ENCODE measurements at places on chromosomes 3 and 15.
A peak's percentile ranks its signal among the peaks of the same experiment; 100 is the strongest.

DNA sequence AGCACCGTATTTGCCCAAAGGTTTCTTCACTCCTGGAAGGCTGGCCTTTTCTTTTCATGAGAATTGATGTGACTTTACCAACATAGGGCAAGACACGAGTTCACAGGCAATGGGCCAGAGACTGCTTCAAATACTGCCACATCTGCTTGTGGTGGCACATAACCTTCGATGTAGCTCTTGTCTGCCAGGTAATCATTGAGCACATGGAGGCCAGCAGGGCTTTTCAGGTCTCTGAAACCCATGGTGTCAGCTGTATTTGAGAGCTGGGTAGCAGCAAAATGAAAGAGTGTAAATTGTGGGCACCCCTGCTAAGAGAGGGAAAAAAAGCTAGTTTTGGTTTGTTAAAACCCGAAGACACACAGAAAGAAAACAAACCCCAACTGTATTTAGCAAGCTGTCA lies 200.7 kb downstream of the NAALADL2 start:
- no peak for DNase-seq

GRCh38 chr3:125289429-125289981 lies 77.0 kb upstream of the SLC12A8 start:
- DNase-seq = no peak

- no peak for DNase-seq
Observed at GRCh38 chr3:161551697-161552096, 55.1 kb downstream of the OTOL1 start.

- no peak for DNase-seq
Observed at GRCh38 chr3:145290010-145290409, 871.0 kb downstream of the PLOD2 start.

GRCh38 chr15:33678602-33679001 lies 289.7 kb upstream of the CHRM5 start:
- no peak for DNase-seq

DNA sequence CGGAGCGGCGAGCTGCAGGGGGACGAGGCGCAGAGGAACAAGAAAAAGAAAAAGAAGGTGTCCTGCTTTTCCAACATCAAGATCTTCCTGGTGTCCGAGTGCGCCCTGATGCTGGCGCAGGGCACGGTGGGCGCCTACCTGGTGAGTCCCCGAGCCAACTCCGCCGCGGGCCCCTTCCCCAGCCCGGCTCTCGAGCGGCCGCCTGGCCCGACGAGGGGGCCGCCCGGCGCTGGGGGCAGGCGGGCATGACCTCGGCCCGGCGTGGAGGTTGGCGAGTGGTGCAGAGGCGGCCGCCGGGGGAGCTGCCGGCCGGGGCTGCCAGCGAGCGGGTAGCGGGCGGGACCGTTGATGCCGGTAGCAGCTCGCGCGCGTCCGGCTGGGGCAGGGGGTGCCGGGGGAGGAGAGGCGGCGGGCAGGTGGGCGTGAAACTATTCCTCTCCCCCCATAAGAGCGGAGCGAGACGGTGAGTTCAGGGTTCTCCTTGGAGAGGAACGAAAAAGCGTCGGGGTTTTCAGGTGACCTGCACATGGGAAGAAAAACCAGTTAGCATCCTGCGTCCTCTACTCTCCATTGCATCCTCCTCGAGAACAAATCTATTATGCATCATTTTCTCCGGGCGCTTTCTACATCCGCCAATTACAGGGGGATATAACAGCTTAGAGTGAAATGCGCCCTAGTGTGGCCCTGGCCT lies 585 bp downstream of the SLCO3A1 start:
- DNase-seq = peak; percentile 32

DNA sequence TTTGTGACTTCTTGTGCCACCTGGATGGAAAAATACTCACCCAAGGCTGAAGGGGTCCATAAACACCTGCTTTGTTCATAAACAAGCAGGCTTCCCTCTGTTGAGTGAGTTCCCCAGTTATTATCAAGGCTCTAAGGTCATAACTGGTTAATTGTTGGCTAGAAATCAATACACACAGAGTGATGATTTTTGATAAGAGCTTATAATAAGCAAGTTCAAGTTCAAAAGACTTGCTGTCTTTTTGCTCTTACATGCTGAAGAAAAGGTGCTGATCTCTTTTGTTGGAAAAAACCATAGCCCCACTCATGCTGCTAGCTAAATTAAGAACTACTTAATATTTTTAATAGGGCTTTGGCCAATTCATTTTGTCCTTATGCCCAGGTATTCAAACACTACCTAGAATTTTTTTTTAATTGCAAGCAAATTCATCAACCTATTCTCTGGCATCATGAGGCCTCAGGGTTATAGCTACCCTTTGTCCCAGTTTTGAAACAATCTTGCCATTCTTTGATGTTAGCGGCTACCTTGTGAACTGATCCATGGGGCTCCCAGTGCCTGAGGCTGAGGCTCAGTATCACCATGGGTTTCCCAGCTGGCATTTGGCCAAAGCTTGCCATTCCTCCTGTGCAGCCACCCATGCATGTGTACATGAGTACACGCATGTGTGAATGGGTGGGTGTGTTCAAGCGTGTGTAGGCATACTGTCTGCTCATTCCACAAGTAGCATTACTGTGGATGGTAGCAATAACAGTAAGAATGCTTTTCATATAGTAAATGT lies 127.6 kb upstream of the LPP start:
- no peak for DNase-seq

DNA sequence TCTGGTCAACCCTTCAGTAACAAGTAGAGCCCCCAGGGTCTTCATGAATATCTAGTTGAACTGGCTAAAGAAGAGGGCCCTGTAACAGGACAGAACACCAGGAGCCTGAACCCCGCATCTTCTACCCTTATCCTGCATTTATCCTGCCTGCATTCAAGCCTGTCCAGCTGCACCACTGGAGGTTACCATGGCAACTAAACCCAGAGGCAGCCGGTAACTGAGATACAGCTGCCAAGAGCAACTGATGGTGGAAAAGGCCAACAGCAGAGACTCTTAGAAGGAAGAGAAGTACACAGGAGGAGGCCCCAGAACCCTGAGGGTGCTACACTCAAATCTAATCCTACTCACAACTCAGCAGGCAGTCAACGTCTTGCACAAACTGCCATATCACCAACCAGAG lies 3.7 kb upstream of the PRKAR2A start:
- no peak for DNase-seq

GRCh38 chr3:143820466-143821221 lies 27.6 kb downstream of the SLC9A9 start:
- no peak for DNase-seq
